Posterior vena cava (tissue), 2 donors: ENCODE measurements at places on chromosomes 5 and 9. TPM values are rescaled to one million over a fixed set of nuclear protein-coding genes. Genes with fewer than 3 reads are reported as not detected.
A peak's percentile ranks its signal among the peaks of the same experiment; 100 is the strongest.

- DNase-seq = no peak
Measured at GRCh38 chr9:101674165-101674564, 64.3 kb downstream of the GRIN3A start.

- DNase-seq = no peak
Measured at GRCh38 chr9:76433406-76433805, 25.6 kb upstream of the GCNT1 start.

DNA sequence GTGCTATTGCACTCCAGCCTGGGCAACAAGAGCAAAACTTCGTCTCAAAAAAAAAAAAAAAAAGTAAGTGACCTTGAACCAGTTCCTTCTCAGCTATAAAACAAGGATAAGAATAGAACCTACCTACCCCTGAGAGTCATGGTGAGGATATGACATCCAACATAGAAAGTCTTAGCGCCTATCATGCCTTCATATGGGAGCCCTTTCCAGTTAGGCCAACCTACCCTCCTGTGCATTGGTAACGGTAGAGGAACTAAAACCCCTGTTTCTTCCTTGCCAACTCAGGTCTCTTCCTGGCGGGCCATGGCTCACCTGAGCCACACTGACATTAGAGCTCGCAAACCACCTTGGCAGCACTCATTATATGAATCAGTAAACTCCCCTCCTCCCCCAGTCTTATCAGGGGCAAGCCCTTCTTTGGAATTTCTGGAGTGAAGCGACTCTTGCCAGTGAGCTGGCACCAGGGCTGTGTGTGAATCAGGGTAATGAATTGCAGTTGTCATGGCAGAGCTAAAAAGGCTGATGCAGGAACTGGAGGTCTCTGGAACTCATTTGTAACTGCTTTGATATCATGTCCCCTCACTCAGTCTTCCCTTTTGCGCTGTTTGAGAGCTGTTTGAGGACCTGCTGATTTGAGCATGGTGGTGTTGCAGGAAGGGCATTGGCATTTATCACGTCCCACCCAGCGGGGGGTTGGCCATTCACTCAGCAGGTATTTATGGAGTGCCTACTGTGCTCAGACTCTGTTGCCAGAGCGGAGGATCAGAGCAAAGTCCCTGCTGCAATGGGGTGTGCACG lies 10.3 kb downstream of the WWC1 start:
- DNase-seq = peak; percentile 50

Gene RNF183
- total RNA-seq = not detected
